Left ventricle myocardium inferior (tissue), 1 donor: ENCODE measurements at places on chromosomes 7 and 10. TPM values are rescaled to one million over a fixed set of nuclear protein-coding genes. Genes with fewer than 3 reads are reported as not detected.

DNA sequence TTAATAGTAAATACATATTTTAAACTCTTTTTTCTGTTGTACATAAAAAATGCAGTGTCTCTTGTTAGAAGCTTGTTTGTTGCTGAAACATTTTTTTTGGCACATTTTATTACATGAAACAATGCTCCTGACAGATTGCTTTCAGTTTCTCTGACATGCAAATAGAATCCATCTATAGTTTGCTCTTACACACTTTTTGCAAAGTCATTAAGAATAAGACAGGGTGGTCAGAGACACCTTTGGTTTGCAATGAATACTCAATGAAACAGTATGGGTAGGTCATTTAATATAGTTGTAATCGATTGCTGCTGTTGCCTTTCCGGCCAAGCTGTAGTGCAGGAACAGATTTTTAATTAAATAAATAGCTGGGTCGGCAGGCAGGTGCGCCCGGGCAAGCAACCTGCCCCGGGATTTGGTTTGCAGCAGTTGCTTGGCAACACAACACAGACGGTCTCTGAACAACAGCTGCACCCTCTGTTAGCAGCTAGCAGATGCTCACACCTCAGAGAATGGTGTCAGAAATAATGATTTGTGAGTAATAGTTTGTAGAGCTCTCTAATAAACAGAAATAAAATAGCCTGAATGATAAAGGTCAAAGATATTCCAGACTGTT, 115.7 kb upstream of the CACNA2D1 start:
- H3K4me3 ChIP-seq: peak overlapping the region; percentile 12
- no peak for DNase-seq
- no peaks in the 10 kb centered on the region for H3K36me3 ChIP-seq
- H3K27me3 ChIP-seq: no peaks in the 10 kb centered on the region
- H3K27ac ChIP-seq: no peak overlapping the region
- H3K4me1 ChIP-seq: peaks cover 6% of the 10 kb centered on the region

GRCh38 chr7:47818796-47819606, 129.3 kb downstream of the PKD1L1 start:
- DNase-seq: peak; percentile 50
- H3K27me3 ChIP-seq: no peaks in the 10 kb centered on the region
- no peak overlapping the region for H3K4me3 ChIP-seq
- peaks cover 16% of the 10 kb centered on the region for H3K4me1 ChIP-seq
- H3K36me3 ChIP-seq: no peaks in the 10 kb centered on the region
- H3K27ac ChIP-seq: no peak overlapping the region

GRCh38 chr7:134941952-134942351, 44.4 kb upstream of the AGBL3 start:
- no peak for DNase-seq
- no peak overlapping the region for H3K4me3 ChIP-seq
- H3K36me3 ChIP-seq: peaks cover 44% of the 10 kb centered on the region
- H3K27ac ChIP-seq: peak overlapping the region; percentile 21

- no peak overlapping the region for H3K4me3 ChIP-seq
- H3K27ac ChIP-seq: no peak overlapping the region
- H3K27me3 ChIP-seq: no peaks in the 10 kb centered on the region
- no peak for DNase-seq
- H3K36me3 ChIP-seq: no peaks in the 10 kb centered on the region
- H3K4me1 ChIP-seq: peaks cover 10% of the 10 kb centered on the region
Measured at GRCh38 chr7:122790591-122790990, 87.9 kb upstream of the RNF148 start.

DNA sequence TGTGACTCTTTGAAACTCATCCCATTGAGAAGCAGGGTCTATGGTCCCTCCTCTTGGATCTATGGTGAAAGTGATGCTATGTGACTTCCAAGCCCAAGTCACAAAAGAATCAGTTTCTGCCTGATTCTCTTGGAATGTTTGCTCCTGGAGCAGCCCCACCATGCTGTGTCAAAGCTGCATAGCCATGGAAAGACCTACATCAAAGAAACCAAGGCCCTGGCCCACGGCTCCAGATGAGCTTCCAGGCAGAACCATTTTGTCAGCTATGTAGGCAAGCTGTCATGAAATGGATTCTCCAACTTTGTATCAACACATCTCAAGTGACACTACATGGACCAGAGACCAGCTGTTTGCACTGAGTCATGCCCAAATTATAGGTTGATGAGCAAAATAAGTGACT, 77.0 kb downstream of the AASS start:
- no peak overlapping the region for H3K4me3 ChIP-seq
- no peak for DNase-seq
- H3K27me3 ChIP-seq: no peaks in the 10 kb centered on the region
- H3K27ac ChIP-seq: no peak overlapping the region
- H3K36me3 ChIP-seq: no peaks in the 10 kb centered on the region
- no peaks in the 10 kb centered on the region for H3K4me1 ChIP-seq

DNA sequence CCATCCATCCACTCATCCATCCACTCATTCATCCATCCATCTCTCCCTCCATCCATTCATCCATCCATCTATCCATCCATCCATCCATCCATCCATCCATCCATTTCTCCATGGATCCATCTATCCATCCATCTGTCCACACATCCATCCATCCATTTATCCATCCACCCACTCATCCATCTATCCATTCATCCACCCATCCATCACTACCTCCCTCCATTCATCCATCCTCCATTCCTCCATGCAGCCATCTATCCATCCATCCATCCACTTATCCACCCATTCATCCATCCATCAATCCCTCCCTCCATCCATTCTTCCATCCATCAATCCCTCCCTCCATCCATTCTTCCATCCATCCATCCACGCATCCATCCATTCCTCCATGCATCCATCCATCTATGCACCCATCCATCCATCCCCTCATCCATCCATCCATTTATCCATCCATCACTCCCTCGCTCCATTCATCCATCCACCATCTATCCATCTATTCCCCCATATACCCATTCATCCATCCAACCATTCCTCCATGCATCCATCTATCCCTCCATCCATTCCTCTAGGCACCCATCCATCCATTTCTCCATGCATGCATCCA, 21.1 kb downstream of the ELN start:
- no peak overlapping the region for H3K27ac ChIP-seq
- peaks cover 7% of the 10 kb centered on the region for H3K27me3 ChIP-seq
- peaks cover 56% of the 10 kb centered on the region for H3K36me3 ChIP-seq
- H3K4me3 ChIP-seq: no peak overlapping the region
- no peak for DNase-seq

DNA sequence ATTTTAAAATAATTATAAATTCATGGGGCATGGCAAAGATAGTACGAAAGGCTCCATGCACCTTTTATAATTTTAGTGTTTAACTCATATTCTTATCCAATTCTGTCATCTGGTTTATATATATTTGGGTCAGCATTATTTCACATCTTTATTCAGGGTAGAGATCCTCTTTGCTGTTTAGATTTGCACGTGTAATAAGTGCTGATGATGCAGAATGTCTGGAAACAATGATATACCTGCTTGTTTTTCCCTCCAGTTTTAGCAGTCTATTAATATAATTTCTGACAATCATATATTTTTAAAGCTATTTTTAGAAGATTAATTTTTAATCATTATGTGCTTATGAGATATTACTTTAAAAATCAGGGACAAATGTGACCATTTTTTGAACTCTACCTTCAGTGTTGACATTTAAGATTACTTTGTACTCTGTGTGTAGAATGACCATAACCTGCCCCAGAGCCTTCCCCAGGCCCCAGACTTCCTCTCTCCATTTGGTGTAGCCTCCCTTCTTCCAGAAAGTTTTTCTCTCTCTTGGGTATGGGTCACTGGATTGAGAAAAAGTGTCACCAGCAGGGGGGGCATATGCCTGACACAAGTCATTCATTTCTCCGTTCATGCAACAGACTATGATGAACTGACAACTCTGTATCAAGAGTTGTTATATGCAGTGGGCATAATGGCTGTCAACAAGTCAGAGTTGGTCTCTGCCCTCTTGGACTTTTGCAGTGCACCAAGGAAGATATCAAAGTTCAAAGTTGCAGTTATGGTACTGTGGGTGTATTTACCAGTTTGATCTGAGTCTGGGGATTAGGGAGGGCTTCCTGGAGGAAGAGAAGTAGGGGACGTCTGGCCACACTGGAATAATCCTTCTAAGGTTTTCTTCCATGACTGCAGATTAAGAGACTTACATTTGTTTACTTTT, 192.6 kb upstream of the CCDC6 start:
- no peak overlapping the region for H3K4me3 ChIP-seq
- H3K27ac ChIP-seq: no peak overlapping the region
- H3K36me3 ChIP-seq: peaks cover 12% of the 10 kb centered on the region
- no peak for DNase-seq
- peaks cover 4% of the 10 kb centered on the region for H3K4me1 ChIP-seq

- no peak overlapping the region for H3K27ac ChIP-seq
- no peak for DNase-seq
- H3K27me3 ChIP-seq: no peaks in the 10 kb centered on the region
Measured at GRCh38 chr10:78691301-78692030, 377.3 kb upstream of the ZMIZ1 start.

Gene PIK3CG
- total RNA-seq: 1.7 TPM

Gene OR6V1
- not detected for total RNA-seq

Gene FBXL15
- 12.3 TPM for total RNA-seq

Gene UBN2
- total RNA-seq: 14.4 TPM

Gene MKX
- 0.22 TPM for total RNA-seq

Gene NEUROD6
- total RNA-seq: not detected
